ENCODE measurements at places on chromosomes 16 and 17.

GRCh38 chr17:42122371-42123303, at the start of gene HSPB9:
Gene HSPB9, plus strand, starts transcription at chr17:42122804. Its CDS starts 47 bp downstream, at chr17:42122851.
- no peak for DNase-seq
- peaks cover 19% of the 10 kb centered on the region for H3K36me3 ChIP-seq
- H3K27ac ChIP-seq = no peak within 1 kb of the TSS
- H3K4me3 ChIP-seq = peak within 1 kb of the TSS; percentile 77
- H3K4me1 ChIP-seq = peaks cover 9% of the 10 kb centered on the region

DNA sequence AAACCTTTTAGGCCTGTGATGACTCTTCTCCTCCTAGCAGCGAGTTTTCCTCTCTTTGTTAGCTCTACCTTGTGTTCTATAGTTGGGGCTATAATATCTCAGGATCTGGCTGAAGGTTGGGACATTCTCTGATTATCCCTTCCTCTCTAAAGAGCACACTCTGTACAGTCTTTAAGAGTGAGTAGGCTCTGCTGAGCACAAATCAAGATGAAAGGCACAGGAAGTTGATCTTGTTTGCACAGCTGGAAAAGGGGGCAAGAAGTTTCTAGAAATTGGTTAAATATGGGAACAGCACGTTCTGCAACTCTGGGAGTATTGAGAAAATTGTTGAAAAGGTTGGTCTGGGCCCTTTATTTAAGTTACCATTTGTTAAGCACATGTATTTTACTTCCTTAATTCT, 240.9 kb downstream of the CDH11 start:
- no peaks in the 10 kb centered on the region for H3K27me3 ChIP-seq
- H3K4me1 ChIP-seq = no peaks in the 10 kb centered on the region
- H3K4me3 ChIP-seq = no peak overlapping the region

DNA sequence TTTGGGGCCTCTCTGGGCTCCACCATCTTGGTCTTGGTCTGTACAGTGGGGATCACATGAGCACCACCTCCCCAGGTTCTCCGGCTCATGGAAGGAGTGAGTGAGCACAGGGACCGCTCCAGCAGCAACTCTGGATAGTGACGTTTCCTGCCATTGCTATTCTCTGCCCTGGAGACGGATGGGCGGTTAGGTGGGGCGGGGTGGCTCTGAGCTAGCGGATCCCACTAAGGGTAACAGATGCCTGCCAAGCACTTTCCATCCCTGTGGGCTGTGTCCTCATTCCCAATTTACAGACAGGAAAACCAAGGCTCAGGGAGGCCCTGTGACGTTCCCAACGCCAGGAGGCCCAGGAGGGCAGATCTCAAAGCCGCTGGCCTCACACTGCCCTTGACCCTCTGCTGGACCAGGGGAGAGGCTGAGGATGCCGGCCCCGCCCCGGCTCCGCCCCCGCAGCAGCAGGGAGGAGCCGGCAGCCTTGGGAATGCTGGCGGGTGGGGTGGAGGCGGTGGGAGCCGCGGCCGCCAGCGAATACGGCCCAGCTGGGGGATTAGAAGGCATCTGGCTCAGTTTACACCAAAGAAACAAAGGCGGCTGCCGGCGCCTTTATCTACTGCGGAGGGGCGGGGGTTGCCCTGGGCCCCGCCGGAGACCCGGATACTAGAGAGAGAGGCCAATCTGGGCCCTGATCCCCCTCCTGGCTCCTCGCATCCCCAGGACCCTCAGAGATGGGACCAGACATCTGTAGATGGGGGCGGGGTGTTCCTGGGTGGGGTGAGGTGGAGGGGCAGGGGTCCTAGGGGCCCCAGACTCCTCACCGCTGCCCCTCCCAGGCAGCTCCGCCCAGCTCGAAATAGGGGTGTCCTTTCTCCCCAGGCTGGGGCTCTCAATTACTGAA, 122.3 kb upstream of the CIBAR2 start:
- H3K4me1 ChIP-seq = peaks cover 12% of the 10 kb centered on the region
- H3K27ac ChIP-seq = no peak overlapping the region
- peaks cover 38% of the 10 kb centered on the region for H3K27me3 ChIP-seq
- H3K36me3 ChIP-seq = no peaks in the 10 kb centered on the region

GRCh38 chr17:13638855-13639458, 37.2 kb upstream of the HS3ST3A1 start:
- H3K27ac ChIP-seq = no peak overlapping the region
- no peak for DNase-seq
- no peak overlapping the region for H3K4me3 ChIP-seq
- H3K4me1 ChIP-seq = no peaks in the 10 kb centered on the region
- no peaks in the 10 kb centered on the region for H3K36me3 ChIP-seq

- no peak overlapping the region for H3K4me3 ChIP-seq
- no peak for DNase-seq
- no peak overlapping the region for H3K27ac ChIP-seq
- no peaks in the 10 kb centered on the region for H3K27me3 ChIP-seq
- no peaks in the 10 kb centered on the region for H3K36me3 ChIP-seq
Observed at GRCh38 chr16:46859719-46860152, 24.4 kb upstream of the GPT2 start.

- no peak overlapping the region for H3K27ac ChIP-seq
- DNase-seq = peak; percentile 46
- H3K36me3 ChIP-seq = no peaks in the 10 kb centered on the region
- H3K27me3 ChIP-seq = peaks cover 21% of the 10 kb centered on the region
Observed at GRCh38 chr16:55944377-55944802, 69.2 kb upstream of the CES5A start.

DNA sequence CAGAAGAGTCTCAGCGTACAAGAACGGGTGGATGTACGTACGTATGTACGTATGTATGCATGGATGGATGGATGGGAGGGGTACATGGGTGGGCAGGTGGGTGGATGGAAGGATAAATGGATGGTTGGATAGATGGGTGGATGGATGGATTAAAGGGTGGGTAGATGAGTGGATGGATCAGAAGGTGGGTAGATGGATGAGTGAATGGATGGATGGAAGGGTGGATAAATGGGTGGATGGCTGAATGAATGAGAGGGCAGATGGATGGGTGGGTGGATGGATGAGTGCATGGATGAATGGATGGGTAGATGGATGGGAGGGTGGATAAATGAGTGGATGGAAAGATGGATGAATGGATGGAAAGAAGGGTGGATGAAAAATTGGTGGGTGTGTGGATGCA, 45.6 kb downstream of the ENGASE start:
- no peaks in the 10 kb centered on the region for H3K36me3 ChIP-seq
- DNase-seq = no peak
- no peak overlapping the region for H3K4me3 ChIP-seq
- H3K4me1 ChIP-seq = no peaks in the 10 kb centered on the region
- no peak overlapping the region for H3K27ac ChIP-seq
- H3K27me3 ChIP-seq = peaks cover 7% of the 10 kb centered on the region
